Activated CD4-positive, alpha-beta T cell treated with anti-CD3 and anti-CD28 coated beads, Interleukin-2, amount 50 U/mL, for 24 hours (primary cell): ENCODE measurements at places on chromosomes 1 and 21.

GRCh38 chr1:171457412-171457811, 27.9 kb upstream of the PRRC2C start:
- DNase-seq: no peak

GRCh38 chr1:46489638-46490405, at the start of gene DMBX1:
TSS of gene DMBX1 (plus strand) at chr1:46489836. CDS start at chr1:46507011, 17,175 bp downstream.
- DNase-seq: no peak

DNA sequence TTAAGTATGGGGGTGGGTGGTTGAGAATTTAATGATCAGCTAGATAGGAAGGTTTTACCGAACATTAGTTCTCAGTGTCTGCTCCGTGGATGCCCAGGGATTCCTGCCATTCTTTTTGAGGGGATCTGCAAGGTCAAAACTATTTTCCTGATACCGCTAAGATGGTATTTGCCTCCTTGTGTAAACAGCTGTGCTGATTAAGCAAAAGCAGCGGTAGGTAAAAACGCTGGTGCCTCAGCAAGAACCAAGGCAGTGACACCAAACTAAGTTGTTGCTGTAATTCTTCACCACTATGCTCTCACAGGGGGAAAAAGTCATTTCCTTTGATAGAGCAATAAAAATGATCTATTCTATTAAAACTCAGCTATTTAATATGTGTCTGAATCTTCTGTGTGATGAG, 229.0 kb downstream of the FMN2 start:
- no peak for DNase-seq

DNA sequence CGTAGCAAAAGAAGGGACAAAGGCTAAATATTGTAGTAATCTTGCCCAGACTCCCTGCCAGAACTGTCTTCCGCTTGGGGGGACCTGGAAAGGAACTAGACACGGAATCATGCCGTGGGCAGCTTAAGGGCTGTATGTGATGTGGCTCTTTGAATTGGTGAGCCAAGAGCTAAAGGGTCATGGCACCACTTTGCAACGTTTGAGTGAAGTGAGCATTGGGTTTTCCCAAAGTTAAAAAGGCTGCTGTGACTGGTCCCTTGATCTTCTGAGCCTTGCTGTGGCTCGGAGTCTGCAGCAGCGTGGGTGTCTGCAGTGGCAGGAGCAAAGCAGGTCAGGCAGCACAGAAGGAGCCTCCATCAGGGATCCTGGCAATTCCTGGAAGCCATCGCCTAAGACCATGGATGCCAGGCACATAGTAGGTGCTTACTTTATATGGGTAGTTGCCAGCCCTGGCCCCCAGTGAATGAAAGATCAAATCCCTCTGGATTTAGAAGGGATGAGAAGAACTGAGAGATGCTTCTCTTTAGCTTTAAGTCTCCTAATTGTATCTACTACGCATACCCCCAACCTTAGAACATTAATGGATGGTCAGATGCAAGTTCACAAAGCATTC, 1.8 kb downstream of the SMYD2 start:
- DNase-seq: no peak

DNA sequence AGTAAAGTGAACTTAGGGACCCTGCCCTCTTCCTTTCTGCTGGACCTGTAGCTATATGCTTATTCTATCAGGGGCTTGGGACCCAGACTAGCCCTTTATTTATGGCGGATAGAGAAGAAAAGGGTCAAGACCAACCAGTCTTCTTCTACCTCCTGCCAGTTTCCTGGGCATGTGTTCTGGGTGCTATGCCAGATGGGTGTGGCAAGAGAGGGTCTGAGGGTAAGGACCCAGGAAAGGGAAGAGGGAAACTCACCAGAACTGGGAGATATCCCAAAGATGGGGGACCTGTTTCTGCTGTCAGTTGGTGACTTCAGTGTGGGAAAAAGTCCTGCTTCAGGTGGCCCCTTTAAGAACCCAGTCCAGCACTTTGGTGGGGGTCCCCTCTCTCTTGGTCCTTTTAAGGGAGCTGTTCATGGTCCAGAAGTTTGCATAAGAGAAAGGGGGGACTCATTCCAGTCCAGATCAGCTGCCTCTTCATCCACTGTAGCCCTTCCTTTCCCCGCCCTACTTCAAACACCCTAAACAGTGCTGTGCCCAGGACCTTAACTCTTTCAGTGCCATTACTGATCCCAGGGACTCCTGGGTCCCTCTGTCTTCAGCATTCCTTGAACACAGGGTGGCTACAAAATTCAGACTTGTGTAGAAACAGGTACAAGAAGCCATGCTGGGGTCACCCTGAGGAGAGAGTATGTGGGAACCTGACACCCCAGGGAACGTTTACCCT, 18.4 kb downstream of the SSR2 start:
- no peak for DNase-seq

DNA sequence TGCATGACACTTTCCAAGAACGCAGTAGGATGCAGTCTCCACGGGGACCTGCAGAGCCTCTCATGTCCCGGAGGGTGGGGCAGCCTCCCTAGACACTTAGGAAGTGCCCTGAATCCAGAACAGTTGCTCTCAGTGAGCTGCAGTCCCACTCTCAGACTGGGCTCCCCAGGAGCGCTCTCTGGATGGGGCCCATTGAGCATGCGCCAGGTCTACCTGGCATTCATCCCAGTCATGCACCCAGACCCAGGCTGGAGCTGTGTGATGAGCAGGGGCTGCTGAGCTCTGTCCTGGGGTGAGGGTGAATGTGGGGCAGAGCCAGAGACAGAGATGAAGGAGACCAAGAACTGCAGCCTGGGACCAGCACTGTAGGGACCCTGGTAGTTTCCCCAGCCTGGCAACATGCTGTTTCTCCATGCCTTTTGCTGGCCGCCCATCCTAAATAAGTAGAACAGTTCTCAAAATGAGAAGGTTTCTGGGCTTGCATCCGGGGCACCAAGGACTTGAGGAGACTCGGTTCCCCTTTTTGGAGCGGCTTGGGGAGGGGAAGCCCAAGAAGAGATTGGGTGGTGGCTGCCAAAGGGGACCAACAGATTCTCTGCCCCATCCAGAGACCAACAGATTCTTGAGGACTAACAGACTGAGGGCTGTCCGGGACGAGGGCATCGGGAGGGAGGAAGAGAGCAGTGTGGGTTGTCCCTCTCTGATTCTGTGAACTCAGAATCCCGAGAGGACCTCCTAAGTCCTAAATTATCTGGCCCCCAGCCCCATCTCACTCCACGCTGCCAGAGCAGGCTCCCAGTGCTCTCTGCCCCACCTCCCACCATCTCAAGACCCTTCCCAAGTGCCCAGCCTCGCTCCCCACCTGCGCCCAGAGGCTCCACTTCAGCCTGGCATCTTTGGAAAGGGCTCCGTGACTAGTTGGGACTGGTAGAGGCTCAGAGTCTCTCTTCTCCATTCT, 1.0 kb upstream of the PGLYRP4 start:
- no peak for DNase-seq

DNA sequence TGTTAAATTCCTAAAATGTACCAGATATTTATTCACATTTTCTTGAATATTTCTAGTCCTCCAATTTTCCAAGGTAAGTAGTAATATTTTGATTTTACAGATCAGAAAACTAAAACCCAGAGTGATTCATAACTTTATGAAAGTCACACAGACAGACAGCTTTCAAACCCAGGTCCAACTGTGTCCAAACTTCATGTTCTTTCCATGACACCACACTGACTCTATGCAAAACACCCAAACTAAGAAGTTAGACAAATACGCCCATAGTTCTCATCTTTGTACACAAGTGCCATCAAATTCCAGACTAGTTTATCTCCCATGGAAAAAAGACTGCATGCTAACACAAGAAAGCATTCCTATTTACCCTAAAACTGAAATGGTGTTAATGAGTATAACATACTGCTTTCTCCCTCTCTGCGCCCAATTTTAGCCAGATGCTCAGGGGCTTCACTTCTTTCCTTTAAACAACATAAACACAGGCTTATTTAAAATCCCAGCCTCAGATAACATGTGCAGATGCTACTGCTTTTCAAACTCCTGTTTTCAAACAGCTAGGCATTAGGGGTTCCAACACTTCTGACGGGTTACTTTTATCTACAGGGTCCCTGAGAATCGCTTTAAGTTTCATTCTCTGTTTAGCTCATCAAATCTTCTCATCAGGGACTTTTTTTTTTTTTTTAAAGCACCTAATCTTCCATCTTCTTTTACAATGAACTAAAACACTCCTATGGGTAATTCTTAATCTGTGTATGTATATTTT, 44.6 kb downstream of the WASF2 start:
- peak; percentile 28 for DNase-seq

DNA sequence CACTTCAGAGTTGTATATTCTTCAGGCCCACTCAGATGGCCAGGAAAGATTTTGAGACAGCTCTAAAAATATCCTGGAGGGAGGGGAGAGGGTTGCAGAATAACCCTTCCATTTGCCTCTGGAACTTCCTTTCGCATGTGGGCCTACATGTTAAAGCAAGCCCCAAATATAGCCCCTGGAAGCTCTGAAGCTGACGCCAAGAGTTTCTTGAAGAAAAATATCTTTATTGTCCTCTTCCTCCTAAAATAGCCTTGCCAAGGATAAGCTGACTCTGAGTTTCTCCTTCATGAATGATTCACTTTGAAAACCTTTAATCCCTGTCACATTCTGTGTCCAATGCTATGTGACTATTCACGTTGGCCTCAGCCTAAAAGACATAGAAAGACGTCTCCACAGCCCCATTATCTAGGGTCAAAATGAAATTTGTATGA, 6.4 kb downstream of the C1orf116 start:
- DNase-seq: no peak

DNA sequence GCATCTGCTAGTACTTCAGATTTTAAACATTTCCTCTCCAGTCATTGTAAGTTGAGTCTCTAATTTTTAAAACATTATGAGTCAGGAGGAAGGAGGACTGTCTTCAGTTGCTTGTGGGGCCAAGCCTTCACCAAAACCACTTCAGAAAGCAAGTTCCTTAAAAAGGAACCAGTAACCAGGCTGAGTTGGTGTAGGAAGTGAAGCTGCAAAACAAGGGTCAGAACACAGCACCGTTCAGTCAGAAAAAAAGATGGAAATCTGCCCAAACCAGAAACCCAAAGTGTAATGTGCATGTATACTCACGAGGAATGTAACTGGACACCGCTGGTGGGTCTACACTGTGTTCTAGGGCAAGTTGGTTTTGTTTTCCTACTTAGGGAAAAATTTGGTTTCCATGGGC, 402.1 kb downstream of the SETD4 start:
- no peak for DNase-seq

DNA sequence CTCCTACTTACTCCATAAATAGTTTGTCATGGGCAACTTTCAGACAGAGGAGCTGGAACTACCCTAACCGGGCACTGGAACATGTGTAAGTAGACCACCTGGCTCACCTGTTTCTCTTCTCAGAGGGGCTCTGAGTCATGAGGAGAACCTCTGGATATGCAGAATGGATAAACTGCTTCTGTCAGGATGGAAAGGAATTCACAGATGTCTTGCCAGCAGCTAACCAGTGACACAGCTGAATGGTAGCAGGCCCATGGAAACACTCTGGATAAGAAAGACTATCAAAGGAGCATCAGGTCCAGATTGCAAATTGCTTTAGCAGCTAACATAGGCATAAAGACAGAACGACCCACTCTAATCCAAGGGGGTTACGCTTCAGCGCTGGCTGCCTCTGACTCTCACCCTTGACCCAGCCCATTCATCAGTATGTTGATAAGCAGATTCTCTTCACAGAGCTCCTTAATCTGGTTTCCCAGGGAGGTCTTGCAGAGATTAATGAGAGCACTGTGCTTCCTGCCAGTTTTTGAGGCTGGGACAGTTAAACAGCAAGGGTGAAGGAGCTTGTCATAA, 54.2 kb downstream of the HIVEP3 start:
- no peak for DNase-seq

DNA sequence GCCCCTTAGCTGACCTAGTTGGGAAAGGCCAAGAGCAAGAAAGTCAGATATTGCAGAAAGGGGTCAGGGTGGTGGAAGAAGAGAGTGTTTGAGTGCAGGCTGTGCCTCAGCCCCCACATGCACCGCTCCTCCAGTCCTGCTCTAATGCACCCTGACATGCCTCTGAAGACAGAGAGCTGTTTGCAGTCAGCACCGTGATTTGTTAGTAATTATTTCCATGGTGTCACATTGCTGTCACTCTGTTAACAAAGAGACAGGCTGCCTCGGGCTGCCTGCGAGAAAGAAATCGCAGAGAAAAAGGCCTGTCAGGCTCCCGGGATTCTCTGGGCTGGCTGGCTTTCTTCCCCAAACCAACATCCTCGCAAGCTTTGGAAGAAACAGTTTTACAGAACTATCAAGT, 58.3 kb downstream of the ERI3 start:
- no peak for DNase-seq

DNA sequence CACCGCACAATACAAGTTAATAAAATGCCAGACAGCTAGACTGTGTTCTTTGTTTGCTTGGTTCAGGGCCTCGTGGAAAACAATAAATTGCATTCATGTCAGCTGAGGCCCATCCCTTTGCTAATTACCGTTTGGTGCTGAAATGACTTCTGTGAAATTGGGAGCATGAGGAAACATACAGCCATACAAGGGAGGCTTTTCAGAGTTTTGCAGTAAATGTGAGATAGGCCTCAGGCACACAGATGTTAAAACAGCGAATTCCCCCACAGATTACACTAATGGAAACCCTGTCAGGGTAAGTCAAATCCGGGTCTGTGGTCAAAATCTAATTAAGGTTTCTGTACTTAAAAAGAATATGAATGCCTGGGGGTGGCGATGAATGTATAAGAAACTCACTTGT, 173.5 kb upstream of the LMO4 start:
- DNase-seq: no peak

GRCh38 chr1:29355375-29355774, 119.1 kb downstream of the PTPRU start:
- DNase-seq: no peak

DNA sequence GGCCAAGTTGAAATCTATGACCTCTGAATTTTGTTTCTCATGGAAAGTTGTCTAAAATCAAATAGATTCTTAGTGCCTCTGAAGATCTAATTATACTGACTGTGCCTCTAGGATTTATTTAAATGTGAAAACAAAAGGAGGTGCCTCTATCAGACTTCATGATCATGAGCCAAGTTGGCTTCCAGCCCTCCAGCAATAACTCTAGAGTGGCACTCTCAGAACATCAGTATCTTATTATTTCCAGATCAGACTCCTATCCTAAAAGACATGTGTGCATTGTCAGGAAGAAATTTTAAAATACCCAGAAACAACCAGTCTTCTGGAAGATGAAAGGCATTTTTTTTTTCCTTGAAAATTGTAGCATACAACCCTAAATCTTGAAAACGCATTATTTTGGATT, 368.0 kb downstream of the PDE4B start:
- no peak for DNase-seq

- no peak for DNase-seq
These were observed 54.6 kb upstream of the ECE1 start for GRCh38 chr1:21344750-21345443.

GRCh38 chr1:209389258-209389657, 194.3 kb upstream of the CAMK1G start:
- no peak for DNase-seq
